ENCODE measurements at places on chromosomes 6 and 20.
A peak's percentile ranks its signal among the peaks of the same experiment; 100 is the strongest.

DNA sequence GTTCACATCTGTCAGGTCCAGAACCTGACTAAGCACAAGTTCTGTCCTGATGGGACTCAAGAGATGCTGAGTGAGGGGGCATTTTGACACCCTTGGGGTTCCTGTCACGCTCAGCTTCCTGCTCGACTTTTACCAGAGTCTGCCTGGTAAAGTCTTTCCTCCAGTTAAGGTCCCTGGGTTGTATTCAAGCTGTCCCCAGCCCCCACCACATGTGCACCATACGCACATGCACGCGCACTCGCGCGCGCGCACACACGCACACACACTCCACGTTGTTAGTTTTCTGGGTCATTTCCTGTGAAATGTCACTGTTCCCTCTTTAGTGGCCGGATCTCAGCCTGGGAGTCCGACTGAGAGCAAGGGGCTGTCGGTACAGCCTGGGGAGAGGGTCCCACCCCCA, 166.1 kb downstream of the GMPR start:
- no peak for DNase-seq

GRCh38 chr6:69942485-69942884, 76.1 kb downstream of the COL19A1 start:
- no peak for DNase-seq

GRCh38 chr6:43247114-43247999, 4.1 kb downstream of the TTBK1 start:
- peak; percentile 54 for DNase-seq

DNA sequence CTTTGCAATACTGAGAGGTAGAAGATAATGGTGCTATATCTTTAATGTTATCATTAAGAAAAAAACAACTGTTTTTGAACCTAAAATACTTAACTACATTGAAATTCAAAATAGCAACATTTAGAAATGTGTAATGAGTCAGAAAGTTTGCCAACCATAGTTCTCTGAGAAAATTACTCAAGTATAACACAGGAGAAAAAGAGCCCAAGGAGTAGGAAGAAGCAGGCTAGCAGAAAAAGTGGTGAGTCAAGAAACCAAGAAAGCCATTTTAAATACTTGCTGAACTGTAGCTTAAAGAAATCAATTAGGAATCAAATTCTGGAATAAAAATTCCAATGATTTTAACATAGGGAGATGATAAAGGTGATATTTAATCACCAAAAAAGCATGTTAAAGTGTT, 181.0 kb upstream of the RSPO3 start:
- DNase-seq = no peak

- no peak for DNase-seq
Observed at GRCh38 chr6:26536571-26537159, 1.5 kb upstream of the HMGN4 start.

GRCh38 chr6:44128020-44128917, 915 bp downstream of the TMEM63B start:
- DNase-seq = no peak

DNA sequence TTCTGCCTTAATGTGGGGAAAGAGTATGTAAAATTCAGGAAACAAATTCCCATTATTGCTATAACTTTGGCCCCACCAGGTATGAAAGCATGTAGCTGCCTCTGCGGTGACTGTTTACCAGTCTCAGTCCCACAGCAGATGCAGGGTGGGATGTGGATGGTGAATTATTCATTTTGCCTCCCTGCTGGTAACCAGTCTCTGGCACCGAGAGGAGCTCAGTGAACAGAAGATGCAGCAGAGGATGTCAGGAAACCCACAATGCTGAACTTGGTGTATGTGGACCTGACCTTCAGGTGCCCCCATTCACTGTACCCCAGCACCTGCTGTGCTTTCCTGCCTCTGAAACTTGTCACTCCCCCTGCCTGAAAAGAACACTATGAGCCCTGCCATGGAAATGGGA, 8.8 kb upstream of the METTL24 start:
- DNase-seq = no peak

- DNase-seq = no peak
Observed at GRCh38 chr6:137699031-137699683, 167.9 kb upstream of the TNFAIP3 start.

DNA sequence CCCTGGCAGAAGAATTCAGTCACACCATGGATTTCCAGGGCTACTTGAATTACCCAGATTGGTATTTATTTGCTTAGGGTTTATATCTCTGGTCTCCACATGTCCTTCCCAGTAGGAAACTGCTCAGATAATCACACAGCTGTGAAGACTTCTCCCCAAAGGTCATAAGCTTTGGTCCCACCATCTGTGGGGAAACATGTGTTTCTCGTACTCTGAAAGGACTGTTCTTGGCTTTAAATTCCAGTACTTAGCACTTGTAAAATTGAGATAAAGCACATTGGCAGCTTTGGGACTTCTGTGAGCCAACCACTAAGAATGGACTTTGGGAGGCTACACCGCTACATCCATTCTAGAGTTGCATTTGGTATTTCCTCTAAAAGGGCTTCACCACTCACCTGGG, 205.3 kb upstream of the FOXA2 start:
- DNase-seq = no peak

- DNase-seq = no peak
Observed at GRCh38 chr6:44762496-44762895, 375.0 kb downstream of the CDC5L start.

DNA sequence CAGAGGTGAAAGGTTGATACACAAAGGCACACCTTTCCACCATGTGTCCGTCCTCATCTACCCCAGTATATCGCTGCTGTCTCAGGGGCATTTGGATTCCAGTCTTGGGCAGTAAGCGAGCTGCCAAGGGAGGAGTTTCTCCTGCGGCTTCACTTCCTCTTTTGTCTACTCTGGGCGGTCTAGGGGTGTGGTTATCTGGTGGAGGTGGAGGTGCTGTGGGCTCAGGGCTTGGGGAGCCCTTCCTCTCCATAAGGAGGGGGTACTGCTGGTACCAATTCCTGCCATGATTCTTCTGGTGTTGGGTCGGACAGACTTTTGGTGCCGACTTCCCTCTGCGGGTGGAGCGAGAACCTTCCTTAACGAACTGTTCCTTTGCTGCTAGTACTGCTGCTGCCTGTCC, 31.9 kb upstream of the FABP7 start:
- no peak for DNase-seq

- no peak for DNase-seq
Observed at GRCh38 chr6:110188791-110189190, 8.6 kb downstream of the CDC40 start.

- no peak for DNase-seq
Observed at GRCh38 chr6:35168461-35168861, 27.3 kb upstream of the TCP11 start.

- DNase-seq = no peak
Observed at GRCh38 chr20:49896204-49896603, 19.1 kb downstream of the SPATA2 start.

GRCh38 chr6:326896-327537, 34.7 kb downstream of the DUSP22 start:
- no peak for DNase-seq

DNA sequence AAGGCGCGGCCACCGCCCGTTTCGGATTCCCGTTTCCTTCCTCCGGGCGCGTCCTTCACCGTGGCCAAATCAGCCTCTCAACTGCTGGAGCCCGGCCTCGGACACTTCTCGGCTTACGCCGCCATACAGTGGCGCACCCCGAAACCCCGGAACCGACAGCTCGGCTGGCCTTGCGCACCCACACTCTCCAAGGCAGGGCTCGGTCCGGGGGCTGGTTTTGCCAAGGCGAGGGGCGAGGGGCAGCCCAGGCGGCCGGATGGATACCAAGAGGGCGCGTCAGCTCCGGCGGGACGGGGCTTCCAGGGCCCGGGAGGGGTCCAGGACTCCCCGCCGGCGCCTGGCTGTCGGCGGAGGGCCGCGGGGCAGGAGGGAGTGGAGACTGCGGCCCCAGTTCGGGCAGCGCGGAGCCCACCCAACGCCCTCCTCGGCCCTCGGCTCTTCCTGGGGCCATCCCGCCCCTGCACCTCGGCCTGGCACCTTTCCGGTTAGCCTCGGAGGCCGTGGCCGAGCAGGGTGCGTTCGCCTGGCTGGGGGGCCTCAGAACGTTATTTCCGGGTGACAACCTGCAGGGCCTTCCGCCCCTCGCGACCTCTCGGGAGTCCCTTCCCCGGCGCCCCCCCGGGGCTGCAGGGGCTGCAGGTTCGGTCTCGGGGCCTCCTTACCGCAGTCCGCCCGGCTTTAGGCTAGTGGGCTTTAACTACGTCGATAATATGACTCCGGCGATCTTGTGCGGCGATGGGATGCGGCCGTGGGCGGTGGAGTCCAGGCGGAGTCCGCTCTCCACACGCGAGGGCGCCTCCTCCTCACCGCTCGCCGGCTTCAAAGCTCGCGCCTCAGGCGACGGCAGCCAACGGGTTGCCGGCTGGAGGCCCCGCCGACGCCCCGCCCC, 697 bp upstream of the CEP43 start:
- DNase-seq = no peak

DNA sequence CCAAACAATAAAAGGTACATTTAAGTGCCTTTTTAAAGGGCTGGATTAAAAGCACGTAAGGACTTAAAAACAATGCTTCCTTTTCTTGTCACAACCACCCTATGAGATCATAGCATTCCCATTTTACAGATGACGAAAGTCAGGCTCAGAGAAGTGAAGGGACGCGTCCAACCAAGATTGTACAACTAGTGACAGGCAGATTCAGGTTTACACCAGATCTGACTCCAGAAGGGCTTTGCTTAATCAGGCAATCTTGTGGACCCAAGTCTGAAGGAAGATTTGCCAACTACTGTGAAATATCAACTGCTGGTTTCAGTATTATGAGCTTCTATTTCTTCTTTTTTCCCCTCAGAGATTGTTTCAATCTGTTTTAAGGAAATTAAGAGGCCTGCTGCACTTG, 877 bp downstream of the ENPP4 start:
- DNase-seq = no peak

- no peak for DNase-seq
Observed at GRCh38 chr20:12241065-12241464, 323.4 kb downstream of the BTBD3 start.

GRCh38 chr6:106056746-106057390, 29.3 kb upstream of the PRDM1 start:
- DNase-seq = no peak

DNA sequence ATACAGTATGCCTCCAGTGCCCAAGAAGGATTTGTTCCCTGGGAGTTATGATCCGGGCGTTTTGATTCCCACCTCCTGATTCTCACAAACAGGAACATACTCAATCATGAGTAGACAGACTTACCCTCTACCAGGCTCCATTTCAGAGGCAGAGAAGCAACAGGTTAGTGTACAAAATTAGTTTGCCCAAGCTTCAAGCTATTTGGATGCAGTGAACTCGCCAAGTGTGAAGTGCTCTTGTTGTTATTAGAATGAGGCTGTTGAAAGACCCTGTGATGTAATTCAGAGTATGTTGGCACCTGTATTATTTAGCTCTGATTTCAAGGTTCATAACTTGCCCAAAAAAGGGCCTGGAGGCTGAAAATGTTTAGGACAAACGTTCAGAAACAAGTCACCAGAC, 247.0 kb downstream of the PHACTR1 start:
- DNase-seq = no peak

DNA sequence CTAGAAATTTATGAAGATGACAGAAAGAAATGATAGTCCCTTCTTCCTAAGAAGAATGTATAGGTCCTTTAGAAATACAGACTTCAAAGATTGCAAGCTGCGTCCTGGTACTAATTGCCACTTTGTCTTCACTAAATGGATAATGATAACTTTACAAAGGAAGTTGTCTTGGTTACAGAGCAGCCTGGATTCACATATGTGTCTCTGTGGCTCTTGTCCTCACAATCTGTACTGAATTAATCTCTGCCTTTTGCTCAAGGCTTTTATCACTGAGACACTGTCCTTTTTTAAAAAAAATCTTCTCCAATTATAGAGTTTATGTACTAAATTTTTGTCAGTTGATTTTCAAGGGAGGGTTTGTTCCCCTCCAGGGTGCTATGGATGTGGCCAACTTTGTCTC, 17.5 kb upstream of the MRAP2 start:
- DNase-seq = no peak

DNA sequence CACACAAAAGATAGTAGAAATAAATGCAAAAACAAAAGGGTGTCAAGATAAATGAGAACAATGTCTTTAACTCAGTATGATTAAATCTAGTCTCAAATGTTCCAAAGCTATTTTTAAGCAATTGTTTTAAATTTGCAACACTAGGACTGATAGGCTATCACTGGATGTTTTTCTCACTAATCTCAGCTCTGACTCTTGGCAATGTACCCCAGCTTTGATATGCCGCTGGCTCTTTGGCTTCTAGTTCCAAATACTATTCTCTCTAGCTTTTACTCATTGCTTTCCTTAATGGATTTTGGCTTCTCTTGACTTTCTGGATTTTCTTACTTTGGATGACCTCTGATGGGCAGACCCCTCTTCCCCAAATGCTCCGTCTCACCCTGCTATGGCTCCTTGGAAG, 116.0 kb upstream of the SLC35B3 start:
- no peak for DNase-seq

DNA sequence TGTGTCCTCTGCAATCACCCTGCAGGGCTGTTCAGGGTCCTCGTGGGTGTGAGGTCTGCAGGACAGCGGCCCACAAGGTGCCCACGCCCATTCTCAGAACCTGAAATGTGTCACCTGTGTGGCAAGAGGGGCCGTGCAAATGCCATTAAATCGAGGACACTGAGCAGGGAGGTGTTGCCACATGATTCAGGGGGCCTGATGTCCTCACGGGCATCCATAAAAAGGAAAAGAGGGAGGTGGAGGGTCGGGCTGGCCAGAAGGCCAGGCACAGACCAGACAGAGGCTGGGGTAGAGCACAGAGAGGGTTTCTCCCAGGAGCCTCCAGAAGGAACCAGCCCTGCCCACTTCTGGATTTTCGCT, 239.6 kb downstream of the ERMARD start:
- no peak for DNase-seq

GRCh38 chr20:55632592-55632991, 372.7 kb downstream of the CBLN4 start:
- no peak for DNase-seq

DNA sequence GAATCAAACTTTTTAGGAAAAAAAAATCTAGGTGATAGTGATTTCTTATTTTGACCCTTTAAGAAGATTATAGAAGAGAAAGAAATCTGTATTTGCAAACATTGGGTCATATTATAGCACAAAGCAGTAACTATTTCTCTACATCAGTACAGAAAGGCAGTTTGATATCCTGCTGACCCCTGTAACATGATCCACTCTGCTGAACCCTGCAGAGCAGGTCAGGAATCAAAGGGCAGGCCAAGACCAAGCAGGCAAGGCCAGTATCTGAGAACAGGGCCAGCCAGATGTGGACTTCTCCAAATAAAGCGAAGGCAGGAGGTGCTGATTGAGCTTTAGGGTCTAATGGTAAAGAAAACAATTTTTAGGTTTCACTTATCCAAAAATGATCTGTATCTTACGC, 239.4 kb downstream of the PTPRK start:
- no peak for DNase-seq

GRCh38 chr6:30483677-30484279, 5.5 kb upstream of the HLA-E start:
- no peak for DNase-seq

DNA sequence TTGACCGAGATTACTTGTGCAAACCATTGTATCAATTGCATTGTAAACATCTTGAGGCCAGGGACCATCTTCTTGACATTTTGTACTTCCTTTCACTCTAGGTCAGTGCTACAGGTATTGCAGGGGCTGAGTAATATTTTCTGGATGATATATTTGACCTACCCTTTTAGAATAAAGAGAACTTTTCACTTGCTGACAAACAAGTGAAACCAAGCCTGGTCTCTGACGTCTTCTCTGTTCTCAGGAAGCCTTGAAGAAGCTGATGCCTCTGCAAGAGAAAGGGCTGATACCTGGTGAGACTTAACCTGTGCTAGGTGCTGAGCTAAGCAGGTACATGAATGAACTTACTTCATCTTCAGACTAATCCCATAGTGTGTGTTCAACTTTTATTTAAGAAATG, 60.5 kb upstream of the GGTLC1 start:
- DNase-seq = no peak

All from stimulated activated CD8-positive, alpha-beta memory T cell treated with anti-CD3 and anti-CD28 coated beads, Interleukin-4, amount 100 ng/mL, for 1 hour (primary cell).